AG08395 (cell line): ENCODE measurements at places on chromosomes 13 and 19.

DNA sequence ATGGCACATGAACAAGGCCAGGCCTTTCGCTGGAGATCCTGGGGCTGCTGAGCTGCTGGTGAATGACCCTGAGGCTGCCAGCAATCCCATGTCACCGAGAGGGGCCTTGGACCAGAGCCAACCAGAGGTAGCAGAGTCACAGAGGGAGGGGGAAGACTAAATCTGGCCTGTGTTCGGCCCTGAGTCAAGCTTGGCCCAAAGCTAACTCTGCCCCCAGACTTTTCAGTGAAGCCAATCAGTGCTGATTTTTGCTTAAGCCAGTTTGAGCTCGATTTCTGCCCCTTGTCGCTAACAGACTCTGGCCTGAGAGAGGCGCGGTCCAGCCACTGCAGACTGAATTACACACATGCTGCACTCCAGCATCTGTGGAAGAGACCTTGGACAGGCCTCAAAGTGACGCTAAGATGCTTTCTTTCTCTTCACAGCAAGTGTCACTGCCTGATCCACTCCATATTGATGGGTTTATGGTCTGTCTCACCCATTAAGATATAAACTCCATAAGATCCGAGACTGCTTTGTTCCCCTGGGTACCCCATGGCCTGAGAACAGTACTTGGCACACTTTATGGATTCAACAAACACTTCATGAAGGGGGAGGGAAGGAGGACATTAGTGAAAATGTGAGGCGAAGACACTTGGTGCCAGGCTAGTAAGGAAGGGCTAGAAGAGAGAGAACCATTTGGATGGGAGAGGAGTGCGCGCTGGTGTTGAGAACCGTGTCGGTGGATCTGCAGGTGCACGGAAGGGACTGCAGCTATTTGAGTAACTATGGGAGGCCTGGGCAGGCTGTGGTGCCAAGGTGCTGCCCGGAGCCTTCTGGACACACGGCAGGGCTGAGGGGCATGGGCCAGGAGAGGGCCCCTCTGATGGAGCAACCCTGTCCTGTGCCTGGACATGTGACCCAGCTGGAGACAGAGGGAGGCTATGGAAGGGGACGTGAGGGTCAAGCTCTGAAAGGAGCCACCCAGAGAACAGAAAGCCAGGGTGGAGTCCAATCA, 17.6 kb downstream of the RANBP3 start:
- no peak for DNase-seq

GRCh38 chr13:33353210-33353609, 67.7 kb upstream of the STARD13 start:
- DNase-seq: no peak

GRCh38 chr19:19900139-19900728, 512 bp upstream of the ZNF93 start:
- DNase-seq: peak; percentile 54

DNA sequence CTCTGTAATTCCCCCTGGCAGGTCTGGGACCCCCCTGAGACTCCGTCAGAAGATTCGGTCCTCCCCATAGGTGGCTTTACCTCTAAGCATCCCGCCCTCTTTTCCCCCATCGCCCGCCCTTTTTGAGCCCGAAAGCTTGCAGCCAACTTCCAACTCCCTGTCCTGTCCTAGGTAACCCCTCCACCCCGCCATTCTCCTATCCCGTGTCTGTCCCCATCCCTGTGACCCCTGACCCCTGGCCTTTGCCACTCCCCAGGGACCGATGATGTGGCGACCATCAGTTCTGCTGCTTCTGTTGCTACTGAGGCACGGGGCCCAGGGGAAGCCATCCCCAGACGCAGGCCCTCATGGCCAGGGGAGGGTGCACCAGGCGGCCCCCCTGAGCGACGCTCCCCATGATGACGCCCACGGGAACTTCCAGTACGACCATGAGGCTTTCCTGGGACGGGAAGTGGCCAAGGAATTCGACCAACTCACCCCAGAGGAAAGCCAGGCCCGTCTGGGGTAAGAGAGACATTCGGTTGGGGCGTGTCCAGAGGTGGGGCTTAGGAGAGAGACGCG, 488 bp downstream of the RCN3 start:
- DNase-seq: peak; percentile 58

GRCh38 chr13:60329221-60329923, 67.6 kb upstream of the TDRD3 start:
- DNase-seq: peak; percentile 29

DNA sequence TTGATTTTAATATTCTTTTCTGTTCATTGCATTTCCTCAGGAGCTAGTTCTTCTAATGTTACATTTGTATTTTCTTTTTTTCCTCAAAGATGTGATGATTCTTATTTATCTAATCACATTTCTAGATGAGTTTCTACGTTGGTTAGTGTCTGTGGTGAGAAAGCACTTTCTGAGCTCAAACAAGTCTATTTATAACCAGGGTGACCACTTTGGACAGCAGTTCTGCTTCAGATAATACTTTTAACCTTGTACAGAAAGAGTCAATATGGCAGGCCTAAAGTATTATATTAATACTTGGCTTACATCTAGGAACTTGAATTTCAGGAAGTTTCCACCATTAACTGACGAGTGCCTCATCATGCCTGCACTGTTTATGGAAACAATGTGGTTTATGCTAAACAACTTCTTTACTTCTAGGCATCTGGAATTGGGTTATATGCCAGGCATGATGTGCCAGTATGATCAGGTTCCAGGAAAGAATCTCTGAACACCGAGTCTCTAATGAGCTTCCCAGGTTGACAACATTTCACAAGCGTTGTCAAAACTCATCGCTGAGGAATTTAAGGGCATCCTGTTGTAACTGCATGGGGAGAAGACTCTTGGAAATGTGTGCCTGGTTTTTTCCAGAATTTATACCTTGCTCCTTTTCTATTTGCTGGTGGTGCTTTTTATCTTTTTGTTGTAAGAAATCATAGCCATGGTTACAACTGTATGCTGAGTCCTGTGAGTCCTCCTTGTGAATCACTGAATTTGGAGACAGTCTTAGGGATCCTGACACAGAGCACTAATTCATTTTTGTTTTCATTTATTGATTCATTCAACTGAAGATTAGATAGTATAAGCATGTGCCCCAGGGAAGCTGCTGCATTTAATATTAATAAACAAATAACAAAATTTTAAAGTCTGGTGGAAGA, 344.4 kb upstream of the PCDH9 start:
- DNase-seq: peak; percentile 1

DNA sequence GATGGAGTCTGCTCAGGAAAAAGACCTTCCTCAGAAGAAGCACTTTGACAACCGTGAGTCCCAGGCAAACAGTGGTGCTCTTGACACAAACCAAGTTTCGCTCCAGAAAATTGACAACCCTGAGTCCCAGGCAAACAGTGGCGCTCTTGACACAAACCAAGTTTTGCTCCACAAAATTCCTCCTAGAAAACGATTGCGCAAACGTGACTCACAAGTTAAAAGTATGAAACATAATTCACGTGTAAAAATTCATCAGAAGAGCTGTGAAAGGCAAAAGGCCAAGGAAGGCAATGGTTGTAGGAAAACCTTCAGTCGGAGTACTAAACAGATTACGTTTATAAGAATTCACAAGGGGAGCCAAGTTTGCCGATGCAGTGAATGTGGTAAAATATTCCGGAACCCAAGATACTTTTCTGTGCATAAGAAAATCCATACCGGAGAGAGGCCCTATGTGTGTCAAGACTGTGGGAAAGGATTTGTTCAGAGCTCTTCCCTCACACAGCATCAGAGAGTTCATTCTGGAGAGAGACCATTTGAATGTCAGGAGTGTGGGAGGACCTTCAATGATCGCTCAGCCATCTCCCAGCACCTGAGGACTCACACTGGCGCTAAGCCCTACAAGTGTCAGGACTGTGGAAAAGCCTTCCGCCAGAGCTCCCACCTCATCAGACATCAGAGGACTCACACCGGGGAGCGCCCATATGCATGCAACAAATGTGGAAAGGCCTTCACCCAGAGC, 16.2 kb upstream of the ZNF544 start:
- DNase-seq: no peak

- no peak for DNase-seq
These were observed 57.3 kb upstream of the TNFRSF19 start for GRCh38 chr13:23512762-23513395.

- peak; percentile 95 for DNase-seq
These were observed 1.5 kb upstream of the SLC17A7 start for GRCh38 chr19:49442771-49443365.

DNA sequence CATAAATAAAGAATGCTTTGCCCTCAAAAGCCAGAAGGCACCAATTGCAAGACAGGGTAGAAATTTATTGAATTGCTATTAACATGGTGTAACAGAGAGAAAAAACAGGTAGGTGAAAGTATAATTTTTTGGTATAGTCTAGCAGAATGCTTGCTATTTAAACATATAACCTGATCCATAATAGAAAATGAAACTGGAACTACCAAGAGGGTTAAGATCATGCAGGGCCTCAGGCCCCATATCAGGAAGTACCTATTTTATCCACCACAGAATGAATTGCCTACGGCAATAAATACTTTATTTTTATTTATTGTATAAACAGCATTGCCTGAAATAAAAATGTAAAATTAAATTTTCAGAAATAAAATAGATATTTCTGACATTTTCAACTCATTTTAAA, 159.5 kb downstream of the PRR20E start:
- no peak for DNase-seq

- DNase-seq: no peak
These were observed 26.7 kb downstream of the ZNF850 start for GRCh38 chr19:36745870-36746269.

DNA sequence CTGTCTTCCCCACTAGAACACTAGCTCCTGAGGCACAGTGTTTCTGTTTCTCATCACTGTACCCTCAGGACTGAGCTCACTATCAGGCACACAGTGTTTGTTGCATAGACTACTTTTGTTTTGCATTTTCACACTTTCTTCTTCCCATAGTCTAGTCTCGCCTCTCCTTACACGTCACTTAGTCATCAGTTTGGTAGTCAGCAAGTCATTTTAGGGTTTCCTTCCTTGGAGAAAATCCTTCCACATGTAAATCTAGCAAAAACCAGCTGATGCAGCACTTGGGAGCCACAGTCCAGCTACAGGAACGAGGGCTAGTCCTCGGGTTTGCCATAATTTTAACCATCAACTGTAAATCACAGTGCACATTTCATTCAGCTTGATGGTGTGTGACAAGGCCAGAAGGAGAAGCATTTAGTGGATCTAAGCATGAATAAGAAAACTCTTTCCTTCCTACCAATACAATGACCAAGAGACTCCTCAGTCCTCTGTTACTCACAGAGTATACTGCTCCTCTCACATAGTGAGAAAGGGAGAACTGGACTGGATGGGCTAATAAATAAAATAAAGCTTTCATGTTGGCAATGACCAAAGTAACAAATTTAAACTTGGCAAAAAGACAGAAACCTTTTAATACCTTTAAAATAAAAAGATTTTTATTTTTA, 221.0 kb downstream of the KLF12 start:
- peak; percentile 71 for DNase-seq

GRCh38 chr19:369256-369655, 24.7 kb upstream of the MIER2 start:
- no peak for DNase-seq

DNA sequence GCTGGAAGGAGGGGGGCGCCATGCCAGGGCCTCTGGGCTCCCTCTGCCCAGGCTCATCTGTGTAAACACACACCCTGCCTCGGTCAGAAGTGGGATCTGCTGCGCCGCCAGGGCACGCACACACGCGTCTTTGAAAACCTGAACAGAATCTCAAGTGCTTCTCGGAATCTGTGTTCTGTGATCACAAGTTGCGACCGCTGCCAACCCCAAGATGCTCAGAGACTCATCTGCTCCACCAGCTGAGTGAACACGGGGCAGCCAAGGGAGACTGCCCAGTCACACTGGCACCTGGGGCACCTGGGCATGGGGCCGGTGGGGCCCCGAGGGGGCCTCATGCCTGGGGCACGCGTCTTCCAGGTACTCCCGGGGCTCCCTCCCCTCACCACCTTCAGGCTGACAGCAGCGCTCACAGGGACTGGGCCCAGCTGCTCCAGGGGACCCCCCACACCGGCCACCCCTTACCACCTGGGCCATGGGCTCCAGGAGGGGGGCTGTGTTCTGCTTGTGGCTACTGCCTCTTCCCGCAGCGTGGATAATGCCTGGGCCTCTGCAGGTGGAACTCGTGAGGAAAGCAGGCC, 59.0 kb downstream of the KLF2 start:
- DNase-seq: no peak

- no peak for DNase-seq
These were observed 28.4 kb upstream of the GPR183 start for GRCh38 chr13:99335603-99336002.

DNA sequence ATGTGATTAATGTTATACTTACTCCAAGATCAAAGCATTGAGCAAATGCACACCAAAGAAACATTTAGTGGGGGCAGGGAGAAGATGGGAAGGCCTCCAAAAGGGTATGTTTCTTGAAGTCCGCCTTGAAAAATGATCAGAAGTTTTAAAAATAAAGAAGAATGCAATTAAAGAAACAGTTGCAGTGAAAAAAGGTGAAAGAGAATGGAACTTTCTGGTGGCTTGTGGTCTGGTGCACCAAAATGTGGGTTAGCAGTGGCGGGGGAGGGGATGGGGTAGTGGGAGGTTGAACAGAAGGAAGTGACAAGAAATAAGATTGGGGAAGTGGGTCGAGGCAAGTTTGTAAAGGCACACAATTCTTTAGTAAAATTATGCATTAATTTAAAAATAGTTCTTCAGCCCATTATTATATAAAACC, 2.5 kb downstream of the LCP1 start:
- no peak for DNase-seq

- no peak for DNase-seq
These were observed 85.9 kb downstream of the GJA3 start for GRCh38 chr13:20074966-20075365.

GRCh38 chr19:41350735-41351338, 2.9 kb downstream of the TGFB1 start:
- DNase-seq: peak; percentile 27

DNA sequence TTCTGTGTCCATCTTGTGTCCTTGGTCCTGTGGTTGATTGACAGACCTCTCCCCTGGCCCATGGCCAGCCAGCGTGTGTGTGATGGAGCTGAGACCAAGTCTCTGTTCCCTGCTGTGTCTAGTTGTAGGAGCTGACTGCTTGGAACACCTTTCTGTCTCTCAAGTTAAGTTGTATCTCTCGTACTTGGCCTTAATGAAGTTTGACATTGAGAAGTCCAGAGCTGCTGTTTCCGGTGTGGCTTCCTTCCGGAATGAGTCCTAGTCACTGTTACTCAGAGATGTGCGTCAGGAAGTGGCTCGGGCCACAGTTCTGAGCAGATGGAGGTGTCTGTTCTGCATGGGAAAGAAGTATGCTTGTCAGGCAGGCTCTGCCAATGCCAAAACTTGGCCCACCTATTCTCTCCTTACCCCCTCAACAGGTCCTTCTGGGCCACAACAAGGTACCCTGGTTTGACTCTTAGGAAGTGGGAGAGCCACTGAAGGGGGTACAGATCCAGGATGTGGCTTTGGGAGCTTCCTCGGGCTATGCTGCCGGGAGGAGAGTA, 54.3 kb downstream of the GATAD2A start:
- DNase-seq: peak; percentile 73
